Kidney tubule cell (primary cell): ENCODE measurements at places on chromosomes 2 and 18.

DNA sequence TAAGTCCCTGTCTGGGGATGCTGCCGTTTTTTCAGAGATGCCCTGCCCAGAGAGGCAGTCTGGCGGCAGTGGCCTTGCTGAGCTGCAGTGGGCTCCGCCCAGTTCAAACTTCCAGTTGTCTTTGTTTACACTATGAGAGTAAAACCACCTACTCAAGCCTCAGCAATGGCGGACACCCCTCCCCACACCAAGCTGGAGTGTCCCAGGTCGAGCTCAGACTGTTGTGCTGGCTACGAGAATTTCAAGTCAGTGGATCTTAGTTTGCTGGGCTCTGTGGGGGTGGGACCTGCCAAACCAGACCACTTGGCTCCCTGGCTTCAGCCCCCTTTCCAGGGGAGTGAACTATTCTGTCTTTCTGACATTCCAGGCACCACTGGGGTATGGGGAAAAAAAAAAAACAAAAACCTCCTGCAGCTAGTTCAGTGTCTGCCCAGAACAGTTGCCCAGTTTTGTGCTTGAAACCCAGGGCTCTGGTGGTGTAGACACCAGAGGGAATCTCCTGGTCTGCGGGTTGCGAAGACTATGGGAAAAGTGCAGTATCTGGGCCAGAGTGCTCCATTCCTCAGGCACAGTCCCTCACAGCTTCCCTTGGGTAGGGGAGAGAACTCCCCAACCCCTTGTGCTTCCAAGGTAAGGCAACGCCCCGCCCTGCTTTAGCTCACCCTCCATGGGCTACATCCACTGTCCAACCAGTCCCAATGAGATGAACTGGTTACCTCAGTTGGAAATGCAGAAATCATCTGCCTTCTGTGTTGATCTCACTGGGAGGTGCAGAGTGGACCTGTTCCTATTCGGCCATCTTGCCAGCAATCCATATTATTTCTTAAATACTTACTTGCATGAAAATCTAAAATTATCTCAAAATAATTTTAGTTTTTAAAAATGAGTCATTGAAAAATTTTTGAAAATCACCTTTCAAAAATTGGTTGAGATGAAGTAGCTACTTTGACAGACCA lies 338.0 kb downstream of the OSR1 start:
- DNase-seq: no peak

DNA sequence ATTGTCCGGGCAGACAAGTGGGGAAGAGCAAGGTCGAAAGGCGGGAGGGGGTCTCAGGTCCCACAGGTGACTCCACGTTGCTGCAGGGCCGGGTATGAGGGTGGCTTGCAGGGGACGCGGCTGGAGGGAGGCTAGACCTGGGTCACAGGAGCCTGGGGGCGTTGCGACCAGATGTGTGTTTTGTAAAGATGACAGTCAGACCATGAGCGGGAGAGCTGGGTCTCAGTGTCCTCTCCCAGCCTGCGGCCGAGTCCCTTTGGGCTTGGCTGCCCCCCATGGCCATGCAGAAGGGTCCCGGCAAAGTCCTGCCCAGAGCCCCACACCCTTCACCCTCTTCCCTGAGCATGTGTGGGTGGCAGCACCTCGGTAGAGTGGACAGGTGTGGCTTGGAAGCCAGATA lies 239.2 kb downstream of the ATAD2B start:
- no peak for DNase-seq

GRCh38 chr2:121189661-121190381 lies 95.2 kb downstream of the TFCP2L1 start:
- DNase-seq: no peak

DNA sequence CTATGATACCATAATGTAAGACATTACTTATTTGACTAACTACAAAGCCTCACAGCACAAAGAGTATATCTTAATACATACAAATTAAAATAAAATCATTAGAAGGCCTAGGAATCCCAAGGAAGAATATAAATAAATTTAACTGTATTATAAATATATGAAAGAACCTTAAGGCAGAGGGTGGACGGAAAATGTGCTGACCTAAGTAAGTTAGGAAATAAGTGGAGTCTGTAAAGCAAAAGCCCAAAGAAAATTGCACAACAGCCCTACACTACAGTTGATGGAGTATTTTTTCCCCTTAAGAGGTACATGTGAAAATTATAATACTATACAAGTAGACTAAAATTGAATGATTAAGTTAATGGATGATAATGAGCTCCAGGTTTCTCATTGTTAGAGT lies 710.1 kb downstream of the NR4A2 start:
- DNase-seq: no peak

GRCh38 chr2:178268435-178268834 lies 74.1 kb downstream of the OSBPL6 start:
- DNase-seq: no peak

- DNase-seq: no peak
Observed at GRCh38 chr2:43165378-43166069, 60.9 kb downstream of the ZFP36L2 start.

- no peak for DNase-seq
Observed at GRCh38 chr2:196200557-196200956, 29.2 kb upstream of the STK17B start.

- DNase-seq: peak; percentile 23
Observed at GRCh38 chr18:35581898-35582641, 530 bp downstream of the GALNT1 start.

GRCh38 chr2:209614690-209615369 lies 156.8 kb upstream of the UNC80 start:
- no peak for DNase-seq

- DNase-seq: peak; percentile 85
Observed at GRCh38 chr2:138395565-138396306, 105.8 kb upstream of the SPOPL start.

DNA sequence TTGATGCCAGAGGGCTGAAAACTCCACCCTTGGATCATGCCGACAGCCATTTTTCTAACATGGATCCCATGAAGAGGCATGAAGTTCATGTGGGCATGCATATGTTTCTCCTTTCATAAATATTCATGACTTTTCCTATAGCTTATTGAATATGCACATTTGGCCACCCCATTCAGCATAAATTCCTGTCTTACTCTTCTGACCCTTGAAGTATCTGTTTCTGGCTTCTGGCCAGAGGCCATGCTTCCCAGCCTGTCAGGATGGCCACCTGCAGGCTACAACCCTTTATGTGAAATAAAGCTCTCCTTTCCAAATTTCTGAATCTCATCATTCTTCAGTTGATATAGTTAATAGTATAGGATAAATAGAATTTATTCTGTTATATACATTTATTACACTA lies 19.6 kb upstream of the MSTN start:
- DNase-seq: no peak

- peak; percentile 65 for DNase-seq
Observed at GRCh38 chr18:54119524-54120019, 104.9 kb downstream of the MBD2 start.

GRCh38 chr2:27638709-27639108 lies 9.9 kb downstream of the GPN1 start:
- DNase-seq: peak; percentile 68

DNA sequence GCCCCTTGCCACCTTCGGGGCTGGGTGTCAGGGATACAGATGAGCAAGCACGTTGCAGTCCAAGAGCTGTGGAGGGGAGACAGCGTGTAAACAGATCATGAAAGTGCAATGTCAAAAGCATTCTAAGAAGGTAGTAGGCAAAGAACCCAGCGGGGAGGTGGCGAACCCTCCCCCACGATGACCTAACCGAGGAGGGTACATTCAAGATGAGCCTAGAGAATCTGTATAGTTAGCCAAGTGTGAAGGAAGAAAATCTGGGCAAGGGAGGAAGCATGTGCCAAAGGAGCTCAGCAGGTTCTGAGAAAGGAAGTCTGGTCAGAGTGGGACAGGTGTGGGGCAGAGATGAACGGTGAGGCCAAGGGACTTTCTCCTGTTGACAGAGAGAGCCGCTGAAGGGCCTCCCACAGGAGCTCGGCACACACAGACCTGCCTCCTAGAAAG lies 106.9 kb downstream of the SP3 start:
- DNase-seq: peak; percentile 89

DNA sequence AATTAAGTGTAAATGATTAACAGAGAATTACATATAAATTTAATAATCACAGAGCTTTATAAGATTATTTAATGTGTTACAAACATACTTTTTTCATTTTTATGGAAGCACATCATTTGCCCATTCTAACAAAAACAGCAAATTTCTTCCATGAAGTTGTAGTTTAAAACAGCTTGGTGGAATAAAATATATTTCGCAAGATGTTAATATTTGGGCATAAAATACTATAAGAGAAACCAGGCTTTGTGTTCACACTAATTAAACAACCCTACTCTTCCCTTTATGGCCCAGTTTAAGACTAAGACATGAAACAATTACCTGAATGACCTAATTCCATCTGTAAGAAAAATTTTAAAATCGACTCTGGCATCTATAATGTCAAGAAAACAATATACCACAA lies 69.4 kb downstream of the LNPK start:
- DNase-seq: no peak

GRCh38 chr2:159561786-159562185 lies 54.6 kb downstream of the BAZ2B start:
- no peak for DNase-seq

- DNase-seq: peak; percentile 53
Observed at GRCh38 chr18:43314941-43315340, 37.7 kb upstream of the SYT4 start.

- DNase-seq: no peak
Observed at GRCh38 chr2:241289597-241289996, 25.9 kb downstream of the HDLBP start.

- DNase-seq: no peak
Observed at GRCh38 chr2:200456567-200456966, 53.3 kb downstream of the KCTD18 start.

DNA sequence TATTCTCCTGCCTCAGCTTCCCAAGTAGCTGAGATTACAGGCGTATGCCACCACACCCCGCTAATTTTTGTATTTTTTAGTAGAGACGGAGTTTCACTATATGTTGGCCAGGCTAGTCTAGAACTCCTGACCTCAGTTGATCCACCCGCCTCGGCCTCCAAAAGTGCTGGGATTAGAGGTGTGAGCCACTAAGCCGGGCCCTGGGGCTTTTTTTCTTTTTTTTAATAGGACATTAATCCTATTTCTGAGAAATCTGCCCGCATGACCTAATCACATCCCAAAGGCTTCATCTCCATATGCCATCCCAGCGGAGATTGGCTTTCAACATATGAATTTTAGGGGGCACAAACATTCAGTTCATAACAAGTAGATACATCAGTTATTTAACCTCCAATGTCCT lies 128.6 kb downstream of the CNTNAP5 start:
- DNase-seq: no peak

DNA sequence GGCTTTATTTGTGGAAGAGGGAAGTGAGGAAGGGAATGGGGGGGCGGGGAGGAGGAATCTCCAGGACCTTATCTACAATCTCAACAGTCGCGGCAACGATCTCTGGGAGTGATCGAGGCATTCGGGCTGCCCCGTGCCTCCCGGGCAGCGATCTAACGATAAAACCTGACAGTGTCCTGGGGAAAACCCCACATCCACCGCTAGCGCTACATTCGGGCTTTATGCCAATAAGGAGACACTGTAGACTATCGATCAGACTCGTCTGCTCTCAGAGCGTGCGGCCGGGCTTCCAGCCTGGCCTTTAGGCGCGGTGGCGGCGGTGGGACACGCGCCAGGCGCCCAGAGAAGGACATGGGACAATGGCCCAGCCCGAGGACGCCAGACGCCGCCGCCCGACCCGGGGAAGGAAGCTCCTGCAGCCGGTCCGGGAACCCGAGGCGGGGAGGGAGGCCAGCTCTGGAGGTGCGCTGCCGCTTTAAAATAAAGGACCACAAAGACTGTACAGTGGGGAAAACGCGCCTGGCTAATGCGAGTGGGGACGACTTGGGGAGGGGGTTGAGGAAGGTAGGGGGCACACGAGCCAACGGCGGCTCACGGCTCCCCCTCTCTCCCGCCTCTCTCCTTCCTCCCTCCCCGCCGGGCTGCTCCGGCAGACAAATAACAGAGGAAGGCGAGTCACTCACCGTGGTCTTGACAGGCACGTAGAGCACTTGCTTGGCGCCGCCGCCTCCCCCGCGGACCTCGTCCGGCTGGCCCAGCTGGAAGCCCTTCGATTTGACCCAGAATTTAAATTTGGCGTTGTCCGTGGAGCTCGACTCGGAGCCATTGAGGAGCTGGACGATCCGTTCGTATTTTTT lies 2.2 kb downstream of the NOL4 start:
- peak; percentile 54 for DNase-seq

DNA sequence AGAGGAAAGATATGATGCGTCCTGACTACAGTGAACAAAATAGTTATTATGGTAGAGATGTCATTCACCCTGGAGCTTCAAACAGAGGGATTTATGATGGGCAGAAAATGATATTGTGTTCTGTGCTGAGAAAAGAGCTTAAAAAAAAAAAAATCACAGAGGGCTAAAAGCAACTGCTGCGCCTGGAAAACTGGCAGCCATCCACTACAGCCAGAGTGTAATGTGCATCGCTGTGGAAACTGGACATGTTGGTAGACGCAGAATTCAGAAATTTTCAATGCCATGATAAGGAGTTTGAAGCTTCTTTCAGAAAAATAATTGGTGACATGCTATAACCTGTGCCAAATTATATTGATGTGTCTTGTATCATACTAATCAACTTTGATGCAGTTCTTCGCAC lies 122.9 kb upstream of the SOX11 start:
- no peak for DNase-seq

DNA sequence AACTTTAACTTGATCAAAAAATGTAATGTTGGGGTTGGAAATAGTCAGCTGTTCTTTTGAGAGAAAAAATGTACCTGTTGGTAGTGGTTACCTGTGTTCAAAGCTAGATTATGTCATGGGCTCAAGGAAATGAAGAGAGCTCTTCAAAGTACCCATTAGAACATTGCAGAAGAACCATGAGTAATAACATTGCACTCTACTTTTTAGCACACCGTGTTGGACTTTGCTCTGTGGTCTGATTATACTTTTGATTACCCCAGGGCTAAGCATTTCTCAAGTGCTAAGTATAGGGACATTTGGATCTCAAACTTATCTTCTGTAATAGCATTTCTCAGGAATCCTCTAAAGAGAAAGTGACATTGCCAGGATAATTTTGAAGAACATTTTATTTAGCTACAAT lies 1122.8 kb upstream of the CELF4 start:
- peak; percentile 1 for DNase-seq

DNA sequence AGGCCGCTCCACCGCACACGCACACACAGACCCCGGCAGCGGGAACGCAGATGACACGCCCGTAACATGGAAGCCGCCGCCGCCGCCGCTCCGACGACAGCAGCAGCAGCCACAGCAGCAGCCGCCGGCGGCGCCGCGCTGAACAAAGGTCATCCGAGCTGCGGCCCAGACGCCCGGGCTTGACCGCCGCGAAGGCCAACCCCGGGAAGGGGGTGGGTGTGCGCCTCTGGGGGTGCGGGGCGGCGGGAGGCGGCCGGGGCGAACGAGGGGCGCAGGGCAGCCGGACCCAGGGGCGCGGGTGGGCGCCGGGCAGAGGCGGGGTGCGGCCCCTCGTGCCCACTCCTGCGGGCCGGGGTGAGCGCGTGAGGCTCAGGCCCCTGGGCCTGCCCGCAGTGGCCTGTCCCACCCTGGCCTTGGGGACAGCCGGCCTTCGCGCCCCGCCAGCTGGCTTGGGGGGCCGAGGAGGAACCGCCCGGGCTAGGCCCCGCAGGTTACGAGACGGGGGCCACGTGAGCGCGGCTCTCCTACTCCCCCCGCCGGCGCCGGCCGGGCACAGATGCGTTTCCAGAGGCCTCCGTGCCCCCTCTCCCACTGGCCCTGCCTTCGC lies 1.0 kb upstream of the ZNF532 start:
- DNase-seq: peak; percentile 50

GRCh38 chr2:30747206-30747605 lies 60.0 kb downstream of the CAPN13 start:
- DNase-seq: no peak

- peak; percentile 23 for DNase-seq
Observed at GRCh38 chr18:44625386-44625785, 55.3 kb upstream of the SETBP1 start.
